Activated CD8-positive, alpha-beta T cell treated with anti-CD3 and anti-CD28 coated beads for 36 hours (primary cell): ENCODE measurements at places on chromosomes 4 and X.

- no peaks in the 10 kb centered on the region for H3K27me3 ChIP-seq
- DNase-seq: no peak
- no peak overlapping the region for H3K4me3 ChIP-seq
- peak overlapping the region; percentile 55 for H3K27ac ChIP-seq
Observed at GRCh38 chr4:6937754-6938153, 28.1 kb downstream of the TBC1D14 start.

DNA sequence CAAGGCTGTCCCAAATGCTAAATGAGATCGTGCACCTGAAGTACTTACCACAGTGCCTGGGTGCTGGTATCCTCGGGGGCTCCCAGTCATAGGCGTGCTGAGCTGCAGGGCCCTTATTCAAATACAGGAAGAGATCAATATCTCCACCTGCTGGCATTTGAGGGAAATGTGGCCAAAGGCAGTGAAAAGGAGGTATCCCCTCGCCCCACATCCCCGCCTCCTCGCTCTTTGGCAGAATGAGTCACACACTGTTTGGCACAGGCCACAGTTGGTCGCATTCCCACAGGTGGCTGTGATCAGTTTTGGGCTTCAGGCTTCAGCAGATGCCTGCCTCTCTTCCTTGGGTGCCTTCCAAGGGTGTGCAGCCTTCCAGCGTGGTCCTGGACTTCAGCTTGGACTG, 28.4 kb downstream of the ZNF185 start:
- no peak overlapping the region for H3K27ac ChIP-seq
- no peak overlapping the region for H3K4me3 ChIP-seq
- peak; percentile 78 for DNase-seq
- H3K27me3 ChIP-seq: no peaks in the 10 kb centered on the region
- H3K36me3 ChIP-seq: no peaks in the 10 kb centered on the region

- H3K27ac ChIP-seq: no peak overlapping the region
- H3K27me3 ChIP-seq: no peaks in the 10 kb centered on the region
- no peaks in the 10 kb centered on the region for H3K36me3 ChIP-seq
Observed at GRCh38 chr4:6125103-6125651, 75.2 kb downstream of the JAKMIP1 start.

- DNase-seq: no peak
- H3K27ac ChIP-seq: no peak overlapping the region
- peaks cover 3% of the 10 kb centered on the region for H3K4me1 ChIP-seq
- H3K36me3 ChIP-seq: peaks cover 21% of the 10 kb centered on the region
Observed at GRCh38 chrX:13760426-13760825, 25.9 kb downstream of the OFD1 start.

DNA sequence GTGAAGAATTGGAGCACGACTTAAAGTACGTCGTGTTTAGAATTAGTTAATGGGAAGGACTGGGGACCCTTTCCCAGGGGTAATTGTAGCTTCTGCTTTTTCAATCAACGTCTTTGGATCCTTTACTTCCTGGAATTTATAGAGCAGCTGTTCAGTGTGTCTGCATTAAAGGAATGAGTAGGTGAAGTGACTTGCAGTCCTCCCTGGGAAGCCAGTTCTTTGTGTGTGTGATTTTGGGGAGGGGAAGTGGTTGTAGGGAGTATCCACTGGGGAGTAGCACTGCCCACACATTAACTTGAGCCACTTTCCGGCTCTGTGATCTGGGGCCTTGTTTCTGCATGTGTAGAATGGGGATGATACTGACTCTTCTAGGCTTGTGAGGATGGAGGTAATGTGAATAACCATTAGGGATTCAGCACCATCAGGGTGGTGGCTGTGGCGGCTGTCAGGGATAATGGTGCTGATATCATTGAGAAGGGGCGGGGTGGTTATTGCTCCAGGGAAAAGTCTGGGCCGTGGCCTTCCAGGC, 54.7 kb downstream of the TMEM131L start:
- H3K27ac ChIP-seq: peak overlapping the region; percentile 96
- peak overlapping the region; percentile 66 for H3K4me3 ChIP-seq
- DNase-seq: no peak
- H3K4me1 ChIP-seq: peaks cover 79% of the 10 kb centered on the region

GRCh38 chr4:147163311-147163710, 217.6 kb upstream of the TTC29 start:
- H3K4me3 ChIP-seq: no peak overlapping the region
- no peaks in the 10 kb centered on the region for H3K36me3 ChIP-seq
- peaks cover 2% of the 10 kb centered on the region for H3K4me1 ChIP-seq
- H3K27me3 ChIP-seq: peaks cover 11% of the 10 kb centered on the region
- DNase-seq: no peak

DNA sequence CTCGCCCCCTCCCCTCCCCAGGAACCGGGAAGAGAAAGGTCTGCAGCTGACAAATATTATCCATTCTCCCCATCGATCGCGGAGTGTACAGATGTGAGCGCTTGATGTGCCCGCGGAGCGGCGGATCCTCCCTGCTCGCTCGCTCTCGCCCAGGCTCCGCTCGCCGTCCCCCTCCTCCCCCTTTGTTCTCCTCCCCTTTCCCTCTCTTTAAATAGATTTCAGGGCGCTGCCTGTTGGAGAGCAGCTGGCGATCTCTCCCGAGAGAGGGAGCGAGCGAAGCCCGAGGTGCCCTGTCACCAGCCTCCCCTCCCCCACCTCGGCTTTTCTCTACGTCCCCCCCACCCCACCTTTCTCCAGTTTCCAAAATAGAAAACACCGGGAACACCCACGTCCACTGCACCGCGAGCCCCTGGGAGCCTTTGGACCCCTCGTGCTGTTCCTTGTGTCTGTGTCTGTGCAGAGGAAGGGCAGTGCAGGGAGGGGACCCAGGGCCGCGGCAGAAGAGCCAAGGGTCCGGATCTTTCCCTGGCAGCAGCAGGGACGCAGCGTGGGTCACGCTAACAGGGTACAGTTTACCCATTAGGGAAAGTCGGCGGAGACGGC, 56.6 kb upstream of the BCOR start:
- peak overlapping the region; percentile 76 for H3K4me3 ChIP-seq
- DNase-seq: no peak
- peaks cover 14% of the 10 kb centered on the region for H3K4me1 ChIP-seq
- no peaks in the 10 kb centered on the region for H3K36me3 ChIP-seq

DNA sequence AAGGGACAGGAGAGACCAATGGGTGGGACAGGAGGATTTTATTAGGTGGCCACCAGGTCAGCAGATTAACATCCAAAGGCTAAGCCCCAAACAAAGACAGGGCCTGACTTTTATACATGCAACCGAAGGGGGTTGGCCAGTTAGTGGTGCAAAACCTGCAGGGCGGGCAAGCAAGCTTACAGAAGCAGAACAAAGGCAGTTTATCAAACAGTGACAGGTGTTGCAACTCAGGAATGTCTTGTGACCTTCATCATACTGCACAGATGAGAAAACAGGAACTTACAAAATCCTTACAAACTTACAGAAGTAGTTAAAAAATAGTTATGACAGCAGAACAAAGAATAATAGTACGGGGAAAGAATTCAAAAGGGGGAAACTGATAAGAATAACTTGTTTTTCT, 708.1 kb downstream of the GLUD2 start:
- H3K27me3 ChIP-seq: no peaks in the 10 kb centered on the region
- no peak overlapping the region for H3K4me3 ChIP-seq
- no peak overlapping the region for H3K27ac ChIP-seq
- DNase-seq: no peak
- no peaks in the 10 kb centered on the region for H3K4me1 ChIP-seq
- H3K36me3 ChIP-seq: no peaks in the 10 kb centered on the region

GRCh38 chr4:5133201-5133600, 81.9 kb downstream of the STK32B start:
- no peaks in the 10 kb centered on the region for H3K4me1 ChIP-seq
- H3K36me3 ChIP-seq: no peaks in the 10 kb centered on the region
- DNase-seq: no peak

DNA sequence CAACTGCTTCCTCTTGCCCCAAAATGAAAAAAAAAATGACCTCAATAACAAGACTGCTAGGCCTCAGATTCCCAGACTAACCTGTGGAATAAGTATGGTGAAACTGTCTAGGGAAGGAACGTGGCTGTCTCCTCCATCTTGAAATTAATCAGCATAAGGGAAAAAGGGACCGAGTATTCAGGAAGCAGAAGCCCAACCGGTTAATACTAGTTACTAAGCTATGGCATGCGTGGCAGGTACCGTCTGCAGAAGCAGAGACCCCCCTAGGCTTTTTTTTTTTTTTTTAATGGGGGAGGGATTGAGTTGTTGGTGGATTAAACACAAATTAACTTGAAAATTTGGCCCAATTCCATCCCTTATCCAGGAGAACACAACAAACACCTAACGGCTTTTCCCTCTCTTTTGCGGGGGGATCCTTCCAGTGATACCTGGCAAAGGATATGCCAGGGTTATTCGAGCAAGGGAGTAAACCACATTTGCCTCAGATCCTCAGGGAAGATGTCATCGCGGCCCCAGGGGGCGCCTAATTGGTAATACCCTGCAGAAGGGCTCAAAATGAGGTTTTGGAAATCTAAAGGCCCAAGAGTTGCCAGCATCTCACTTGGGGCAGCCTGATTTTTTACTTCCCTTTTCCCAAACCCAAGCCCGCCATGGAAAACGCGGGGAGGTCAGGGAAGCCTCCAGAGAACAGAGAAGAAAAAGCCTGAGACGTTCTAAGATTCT, 893 bp downstream of the RLIM start:
- no peak for DNase-seq
- no peaks in the 10 kb centered on the region for H3K27me3 ChIP-seq
- H3K4me1 ChIP-seq: peaks cover 13% of the 10 kb centered on the region
- peaks cover 27% of the 10 kb centered on the region for H3K36me3 ChIP-seq
- peak overlapping the region; percentile 99 for H3K27ac ChIP-seq
- H3K4me3 ChIP-seq: peak overlapping the region; percentile 98

DNA sequence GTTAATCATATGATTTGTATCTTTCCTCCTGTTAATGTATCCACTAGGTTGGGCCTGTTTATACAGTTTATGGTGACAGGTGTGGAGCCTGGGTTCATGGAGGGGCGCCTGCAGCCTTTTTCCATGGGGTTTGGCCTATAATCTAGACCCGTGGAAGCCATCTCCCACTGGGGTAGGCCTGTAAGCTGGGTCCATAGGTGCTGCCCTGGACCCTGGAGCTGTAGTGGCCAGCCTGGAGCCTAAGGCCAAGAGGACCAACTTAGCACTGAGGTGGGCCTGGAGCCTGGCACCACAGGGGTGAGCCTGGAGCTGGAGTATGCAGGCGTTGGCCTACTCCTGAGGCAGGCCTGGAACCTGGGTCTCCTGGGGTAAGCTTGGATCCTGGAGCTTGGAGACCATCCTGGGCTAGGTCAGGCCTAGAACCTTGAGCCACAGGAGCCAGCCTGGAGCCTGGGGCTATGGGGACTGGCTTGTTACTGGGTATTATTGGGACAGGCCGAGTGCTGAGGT, 249.4 kb upstream of the HTR2C start:
- no peak overlapping the region for H3K27ac ChIP-seq
- no peaks in the 10 kb centered on the region for H3K36me3 ChIP-seq
- DNase-seq: no peak
- H3K4me1 ChIP-seq: no peaks in the 10 kb centered on the region
- H3K4me3 ChIP-seq: no peak overlapping the region
